SK-N-SH (cell line): ENCODE measurements at places on chromosomes 5 and 9.

DNA sequence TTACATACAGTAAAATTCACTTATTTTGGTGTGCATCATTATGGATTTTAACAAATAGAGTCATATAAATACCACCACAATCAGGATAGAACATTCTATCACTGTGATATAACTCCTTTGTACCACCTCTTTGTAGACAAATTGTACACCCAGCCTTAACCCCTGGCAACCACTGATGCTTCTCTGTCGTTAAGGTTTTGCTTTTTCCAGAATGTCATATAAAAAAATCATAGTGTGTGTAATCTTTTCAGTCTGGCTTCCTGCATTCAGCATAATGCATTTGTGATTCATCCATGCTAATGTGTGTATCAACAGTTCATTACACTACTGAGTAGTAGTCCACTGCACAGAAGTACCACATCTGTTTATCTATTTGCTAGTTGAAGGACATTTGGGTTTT, 81.2 kb downstream of the ARSB start:
- no peak overlapping the region for H3K4me3 ChIP-seq
- DNase-seq: no peak
- no peaks in the 10 kb centered on the region for H3K27me3 ChIP-seq
- peaks cover 29% of the 10 kb centered on the region for H3K4me1 ChIP-seq
- H3K27ac ChIP-seq: no peak overlapping the region; the same call in 1 of the 2 replicates

DNA sequence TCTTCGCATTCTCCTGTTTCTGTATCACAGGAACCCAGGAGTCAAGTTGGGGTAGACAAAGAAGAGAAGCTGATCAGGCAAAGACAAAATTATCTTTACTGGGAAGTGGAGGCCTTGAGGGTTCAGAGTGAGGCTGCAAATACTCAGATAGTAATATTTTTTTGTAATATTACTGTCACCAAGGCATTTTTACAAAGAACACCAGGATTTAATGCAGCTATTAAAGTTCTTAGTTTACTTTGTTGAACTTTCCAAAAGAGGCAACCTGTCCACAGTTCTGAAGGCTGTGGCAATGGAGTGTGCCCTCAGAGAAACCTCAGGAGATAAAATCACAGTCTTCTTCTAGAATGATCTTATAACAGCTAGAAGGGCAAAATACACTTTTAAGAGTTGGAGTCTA, 74.9 kb downstream of the PGM5 start:
- H3K27me3 ChIP-seq: no peaks in the 10 kb centered on the region
- no peaks in the 10 kb centered on the region for H3K36me3 ChIP-seq
- no peaks in the 10 kb centered on the region for H3K4me1 ChIP-seq
- no peak for DNase-seq

DNA sequence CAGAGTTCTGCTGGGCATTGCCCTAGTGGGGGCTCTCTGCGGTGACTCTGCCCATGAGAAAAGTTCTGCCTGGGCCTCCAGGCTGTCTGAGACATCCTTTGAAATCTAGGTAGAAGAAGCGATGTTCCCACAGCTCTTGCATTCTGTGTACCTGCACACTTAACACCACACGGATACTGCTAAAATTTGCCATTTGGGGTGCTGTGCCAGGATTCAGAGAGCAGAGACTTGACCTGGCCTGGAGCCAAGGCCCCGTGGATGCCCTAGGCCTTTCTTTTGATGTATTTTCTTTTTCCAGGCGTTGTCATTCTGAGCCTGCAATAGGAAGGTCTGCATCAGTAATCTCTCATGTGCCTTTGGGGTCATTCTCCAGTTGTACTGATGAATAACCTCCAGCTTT, 89.3 kb upstream of the IL12B start:
- no peak overlapping the region for H3K27ac ChIP-seq
- peak; percentile 36 for DNase-seq
- H3K36me3 ChIP-seq: no peaks in the 10 kb centered on the region
- H3K4me3 ChIP-seq: no peak overlapping the region
- H3K27me3 ChIP-seq: no peaks in the 10 kb centered on the region

DNA sequence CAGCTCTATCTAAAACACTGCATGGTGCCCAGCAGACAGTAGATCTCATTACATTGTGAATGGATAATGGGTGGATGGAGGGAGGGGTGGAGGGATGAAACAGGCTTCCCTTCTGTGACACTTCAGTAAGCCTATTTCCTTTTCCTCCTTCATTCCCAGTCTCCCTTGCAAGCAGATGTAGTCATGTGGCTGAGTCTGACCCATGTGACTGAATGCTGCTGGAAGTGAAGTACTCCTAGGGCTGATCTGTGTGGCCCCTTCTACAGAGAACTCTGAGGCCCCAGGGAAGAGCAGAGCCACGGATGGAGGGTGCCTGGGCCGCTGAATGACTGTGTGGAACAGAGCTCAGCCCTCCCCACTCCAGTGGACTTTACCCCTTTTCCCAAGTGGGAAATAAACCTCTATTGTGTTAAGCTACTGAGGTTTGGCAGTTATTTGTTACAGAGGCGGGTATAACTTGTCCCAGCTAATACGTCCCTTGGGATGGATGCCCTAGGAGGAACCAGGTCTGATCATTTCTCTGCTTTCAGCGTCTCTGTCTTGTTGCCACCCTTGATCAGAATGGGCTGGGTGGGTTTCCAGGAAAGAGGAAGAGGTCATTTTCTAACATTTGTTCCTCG, 176.1 kb upstream of the MVB12B start:
- peak; percentile 52 for DNase-seq
- H3K36me3 ChIP-seq: no peaks in the 10 kb centered on the region
- H3K4me3 ChIP-seq: no peak overlapping the region
- H3K27me3 ChIP-seq: no peaks in the 10 kb centered on the region
- H3K27ac ChIP-seq: peak overlapping the region; percentile 60

DNA sequence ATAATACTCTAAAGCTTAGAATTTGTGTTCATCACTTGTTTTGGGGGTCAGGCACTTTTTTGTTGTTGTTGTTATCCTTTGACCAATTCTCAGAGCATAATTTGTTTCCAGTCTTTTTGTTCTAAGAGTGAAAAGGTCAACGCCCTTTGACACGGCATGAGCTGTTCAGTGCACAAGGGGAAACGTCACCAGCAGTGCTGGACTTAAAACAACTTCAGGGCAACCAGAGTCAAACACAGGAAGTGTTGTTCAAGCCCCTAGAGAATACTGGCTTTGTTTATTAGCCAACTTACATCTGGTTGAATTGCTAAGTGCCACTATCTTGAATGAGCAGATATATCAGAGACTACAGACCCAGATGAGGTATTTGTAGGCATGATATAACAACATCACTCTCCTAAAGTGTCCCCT, 368.9 kb downstream of the TMEM161B start:
- no peak overlapping the region for H3K4me3 ChIP-seq
- no peak for DNase-seq
- no peaks in the 10 kb centered on the region for H3K36me3 ChIP-seq
- H3K27ac ChIP-seq: no peak overlapping the region
- H3K27me3 ChIP-seq: no peaks in the 10 kb centered on the region

GRCh38 chr9:4333787-4334186, 33.9 kb upstream of the GLIS3 start:
- no peak overlapping the region for H3K27ac ChIP-seq
- no peaks in the 10 kb centered on the region; the same call in 1 of the 2 replicates for H3K4me1 ChIP-seq
- DNase-seq: no peak
- no peaks in the 10 kb centered on the region for H3K27me3 ChIP-seq
- H3K4me3 ChIP-seq: no peak overlapping the region

GRCh38 chr5:175788155-175788787, 83.1 kb upstream of the CPLX2 start:
- H3K27ac ChIP-seq: no peak overlapping the region
- H3K36me3 ChIP-seq: no peaks in the 10 kb centered on the region
- no peaks in the 10 kb centered on the region for H3K4me1 ChIP-seq
- no peak overlapping the region for H3K4me3 ChIP-seq
- H3K27me3 ChIP-seq: no peaks in the 10 kb centered on the region

DNA sequence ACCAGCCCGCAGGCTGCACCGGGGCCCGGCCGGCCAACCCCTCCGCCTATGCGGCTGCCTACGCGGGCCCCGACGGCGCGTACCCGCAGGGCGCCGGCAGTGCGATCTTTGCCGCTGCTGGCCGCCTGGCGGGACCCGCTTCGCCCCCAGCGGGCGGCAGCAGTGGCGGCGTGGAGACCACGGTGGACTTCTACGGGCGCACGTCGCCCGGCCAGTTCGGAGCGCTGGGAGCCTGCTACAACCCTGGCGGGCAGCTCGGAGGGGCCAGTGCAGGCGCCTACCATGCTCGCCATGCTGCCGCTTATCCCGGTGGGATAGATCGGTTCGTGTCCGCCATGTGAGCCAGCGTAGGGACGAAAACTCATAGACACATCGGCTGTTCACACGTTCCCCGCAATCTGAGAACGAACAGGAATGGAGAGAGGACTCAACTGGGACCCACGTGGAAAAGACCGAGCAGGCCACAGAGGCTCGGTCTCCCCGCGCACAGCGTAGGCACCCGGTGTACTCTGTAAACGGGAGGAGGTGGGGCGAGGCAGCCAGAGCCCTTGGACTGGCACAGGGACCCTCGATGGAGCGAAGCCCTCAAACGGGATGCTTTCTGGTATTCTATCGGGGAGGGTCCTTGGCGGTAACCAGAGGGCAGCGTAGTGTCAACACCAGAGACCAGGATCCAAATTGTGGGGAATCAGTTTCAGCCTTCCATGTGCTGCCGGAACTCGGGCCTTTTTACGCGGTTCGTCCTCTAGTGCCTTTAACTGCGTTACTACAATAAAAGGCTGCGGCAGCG, 1.9 kb downstream of the FOXE1 start:
- no peak overlapping the region for H3K27ac ChIP-seq
- no peak for DNase-seq

- no peak overlapping the region for H3K27ac ChIP-seq
- no peaks in the 10 kb centered on the region; the same call in 1 of the 2 replicates for H3K27me3 ChIP-seq
- DNase-seq: no peak
- no peaks in the 10 kb centered on the region for H3K36me3 ChIP-seq
- H3K4me1 ChIP-seq: no peaks in the 10 kb centered on the region; the same call in 1 of the 2 replicates
These were observed 6.0 kb upstream of the EFNA5 start for GRCh38 chr5:107676702-107677101.
